NK-92 treated with Interleukin-12 subunit alpha and Interleukin-12 subunit beta, amount 100 ng/mL, for 24 hours (cell line): ENCODE measurements at places on chromosomes 16 and 17.
A peak's percentile ranks its signal among the peaks of the same experiment; 100 is the strongest.

DNA sequence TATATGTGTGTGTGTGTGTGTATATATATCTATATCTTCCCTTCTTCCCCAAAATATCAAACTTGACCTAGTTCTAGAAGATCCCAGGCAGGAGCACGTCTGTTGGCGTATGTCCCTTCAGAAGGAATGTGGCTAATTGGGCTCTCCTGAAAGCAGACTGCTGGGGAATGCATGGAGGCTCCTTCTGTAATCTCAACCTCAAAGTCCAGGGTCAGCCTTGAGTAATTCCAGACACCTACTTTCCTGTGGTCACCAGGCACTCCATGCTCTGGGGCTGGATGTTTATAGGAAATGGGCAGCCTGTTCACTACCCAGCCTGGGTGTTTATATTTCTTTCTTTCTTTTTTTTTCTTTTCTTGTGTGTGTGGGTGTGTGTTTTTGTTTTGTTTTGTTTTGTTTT lies 13.4 kb downstream of the BCO1 start:
- DNase-seq, result no peak

- DNase-seq, result no peak
Observed at GRCh38 chr17:39151150-39151942, at the start of gene PLXDC1. PLXDC1 (minus strand) TSS chr17:39151637; CDS start chr17:39151437, 200 bp downstream.

- no peak for DNase-seq
Observed at GRCh38 chr16:70736465-70737376, 50.9 kb upstream of the MTSS2 start.

DNA sequence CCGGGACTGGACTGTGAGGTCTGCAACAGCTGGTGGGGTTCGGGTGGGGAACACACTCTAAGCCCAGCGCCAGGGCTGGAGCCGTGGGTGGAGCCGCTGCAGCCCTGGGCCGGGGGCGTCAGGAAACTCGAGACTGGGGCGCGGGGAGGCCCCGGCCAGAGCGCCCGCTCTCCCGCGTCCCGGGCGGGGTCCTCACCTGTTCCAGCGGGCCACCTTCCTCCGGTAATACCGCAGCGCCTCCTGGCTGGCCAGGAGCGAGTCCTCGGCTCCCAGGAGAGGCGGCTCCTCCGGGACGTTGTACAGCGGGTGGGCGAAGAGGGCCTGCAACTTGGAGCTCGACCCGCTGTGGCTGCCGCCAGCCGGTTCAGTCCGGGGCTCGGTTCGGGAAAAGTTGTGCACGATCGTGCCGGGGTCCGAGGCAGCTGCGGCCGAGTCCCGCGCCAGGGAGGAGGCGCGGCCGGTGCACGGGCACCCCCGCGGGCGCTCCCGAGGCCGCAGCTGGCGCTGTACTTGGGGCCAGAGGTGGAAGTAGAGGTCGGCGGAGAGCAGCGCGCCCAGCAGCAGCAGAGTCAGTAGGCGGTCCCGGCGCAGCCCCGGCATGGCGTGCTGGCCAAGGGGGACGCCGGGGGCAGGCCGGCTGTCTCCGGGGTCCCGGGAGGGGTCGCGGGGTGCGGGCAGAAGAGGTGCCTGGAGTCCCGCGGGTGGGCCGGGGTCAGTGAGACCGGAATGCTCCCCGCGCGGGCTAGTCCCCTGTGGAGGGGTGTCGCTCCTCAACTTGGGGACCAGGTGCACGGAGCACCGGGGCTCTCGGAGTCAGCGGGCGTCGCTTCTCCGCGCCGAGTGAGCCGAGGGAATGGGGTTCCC lies 868 bp downstream of the FAM20A start:
- DNase-seq, result no peak

- no peak for DNase-seq
Observed at GRCh38 chr16:31664683-31665482, 137.2 kb downstream of the AHSP start.

GRCh38 chr17:80107231-80108021 lies 6.0 kb downstream of the GAA start:
- DNase-seq, result no peak

GRCh38 chr17:34375426-34375997 lies 12.5 kb upstream of the CCL1 start:
- DNase-seq, result no peak

DNA sequence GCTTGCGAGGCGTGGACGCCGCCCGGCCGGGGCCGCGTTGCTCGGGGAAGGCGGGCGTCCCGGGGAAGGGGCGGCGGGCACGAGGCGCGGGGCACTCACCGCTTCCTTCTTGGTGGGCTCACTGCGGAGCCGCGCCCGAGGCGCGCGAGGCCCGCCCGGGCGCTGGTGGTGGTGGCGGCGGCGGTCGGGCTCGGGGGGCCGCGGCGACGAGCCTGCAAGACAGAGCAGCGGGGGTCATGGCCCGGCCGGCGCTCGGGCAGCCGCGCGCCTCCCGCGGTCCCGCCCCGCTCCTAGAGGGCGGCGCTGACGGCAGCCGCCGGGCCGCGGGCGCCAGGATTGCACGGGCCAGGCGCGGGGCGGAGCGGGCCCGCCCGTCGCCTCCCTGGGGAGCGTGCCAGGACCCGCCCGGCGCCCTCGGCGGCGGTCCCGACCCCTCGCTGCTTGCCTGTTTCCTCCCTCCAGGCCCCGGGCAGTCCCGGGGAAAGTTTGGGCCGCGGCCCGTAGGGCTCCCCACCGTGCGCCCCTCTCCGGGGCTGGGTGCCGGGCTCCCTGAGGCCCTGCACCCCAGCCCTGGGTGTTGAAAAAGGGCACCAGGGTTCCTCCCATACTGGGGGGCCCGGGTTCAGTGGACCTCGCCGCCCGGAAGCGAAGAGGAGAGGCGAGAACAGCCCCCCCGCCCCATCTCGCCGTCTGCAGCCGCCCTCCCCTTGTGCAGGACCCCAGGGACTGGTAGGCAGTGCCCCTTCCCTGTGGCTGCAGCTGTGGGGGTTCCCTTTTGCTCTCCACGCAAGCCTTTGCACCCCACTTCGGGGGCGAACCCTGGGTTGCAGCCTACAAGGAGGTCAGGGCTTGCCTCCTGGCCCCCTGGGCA lies at the start of gene C16orf74:
Gene C16orf74, minus strand, starts transcription at position 270 of the 871 bp plus-strand sequence. CDS start 15,879 bp downstream, outside the sequence.
- no peak for DNase-seq

DNA sequence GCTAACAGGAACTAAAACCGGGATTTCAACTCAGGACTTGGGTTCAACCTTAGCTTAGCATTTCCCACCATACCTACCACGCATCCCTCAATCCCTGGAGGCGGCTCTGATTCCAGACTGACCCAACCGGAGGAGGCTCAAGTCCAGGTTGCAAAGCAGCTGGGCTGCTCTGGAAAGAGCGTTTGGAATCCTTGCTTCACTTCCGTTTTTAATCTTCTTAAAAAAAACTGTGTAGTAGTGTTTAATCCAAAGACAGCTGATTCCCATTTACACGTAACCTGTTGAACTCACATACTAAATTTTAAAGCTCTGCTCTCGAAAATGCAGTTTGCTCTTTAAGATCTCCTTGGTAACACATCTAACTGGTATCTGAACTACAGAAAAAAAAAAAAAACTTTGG lies 50.0 kb downstream of the NXN start:
- DNase-seq, result no peak

DNA sequence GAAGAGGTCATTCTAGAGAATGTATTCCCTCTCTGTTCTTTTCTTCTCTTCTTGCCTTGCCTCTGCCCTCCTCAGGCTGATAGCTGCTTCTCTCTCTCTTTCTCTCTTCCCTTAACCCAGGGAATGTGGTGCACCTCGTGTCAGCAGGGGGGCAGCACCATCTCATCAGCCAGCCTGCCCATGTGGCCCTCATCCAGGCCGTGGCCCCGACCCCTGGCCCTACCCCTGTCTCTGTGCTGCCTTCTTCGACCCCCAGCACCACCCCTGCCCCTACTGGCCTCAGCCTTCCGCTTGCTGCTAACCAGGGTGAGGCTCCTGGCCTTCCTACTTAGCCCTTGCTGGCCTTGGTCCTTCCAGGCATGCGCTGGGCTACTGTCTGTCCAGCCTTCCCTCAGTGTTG lies 23.5 kb downstream of the SRCAP start:
- DNase-seq, result no peak

DNA sequence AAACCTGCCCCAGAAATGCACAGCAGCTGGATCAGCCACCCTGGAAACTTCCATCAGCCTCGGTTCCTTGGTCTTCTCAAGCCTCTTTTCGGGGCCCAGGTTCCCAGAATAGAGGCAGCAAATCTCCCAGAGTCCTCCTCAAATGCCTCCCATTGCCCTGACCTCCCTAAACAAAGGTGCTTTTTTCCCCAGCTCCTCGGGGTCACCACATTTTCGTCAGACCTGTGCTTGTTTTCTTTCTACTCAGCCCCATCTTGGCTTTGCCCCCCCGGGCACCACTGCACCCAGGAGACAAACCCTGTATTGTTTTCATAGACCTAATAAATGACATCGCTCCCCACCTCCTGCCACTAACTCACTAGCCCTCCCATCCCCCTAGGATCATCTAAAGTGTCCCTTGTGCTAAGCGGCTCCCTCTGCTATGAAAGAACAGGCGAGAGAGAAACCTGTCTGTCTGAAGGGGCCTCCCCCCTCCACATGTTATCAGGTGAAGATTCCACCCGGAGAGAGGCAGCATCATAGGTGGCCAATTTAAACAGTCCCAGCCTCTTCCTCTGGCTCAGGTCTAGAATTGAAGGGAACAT lies 451.1 kb downstream of the SOX9 start:
- no peak for DNase-seq

GRCh38 chr16:58366247-58367031 lies 25.8 kb upstream of the GINS3 start:
- DNase-seq, result peak; percentile 1

DNA sequence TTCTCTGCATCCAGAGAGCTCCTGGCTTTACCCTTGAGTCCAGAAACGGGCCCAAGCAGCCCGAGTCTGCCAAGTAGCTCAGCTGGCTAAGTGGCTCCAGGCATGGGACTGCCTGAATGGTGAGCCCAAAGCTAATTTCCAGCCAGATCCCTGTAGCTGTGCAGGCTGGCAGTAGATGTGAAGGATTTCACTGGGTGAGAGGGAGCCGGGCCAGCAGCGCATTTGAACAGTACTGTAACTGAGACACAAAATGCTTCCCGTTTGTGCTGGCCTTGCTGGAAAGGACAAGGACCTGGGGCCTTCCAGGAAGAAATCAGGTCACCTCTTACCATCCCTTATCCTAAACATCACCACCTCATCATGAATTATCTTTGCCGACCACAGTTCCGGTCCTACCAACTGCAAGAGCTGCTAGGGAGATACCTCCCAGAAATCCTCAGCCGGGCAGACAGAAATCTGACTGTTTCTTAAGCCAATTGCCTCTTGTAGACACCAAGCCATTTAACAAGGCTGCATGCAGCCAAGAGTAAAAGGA lies 3.7 kb downstream of the TIMP2 start:
- no peak for DNase-seq

GRCh38 chr17:47719411-47720152 lies 13.5 kb upstream of the TBX21 start:
- peak; percentile 76 for DNase-seq

DNA sequence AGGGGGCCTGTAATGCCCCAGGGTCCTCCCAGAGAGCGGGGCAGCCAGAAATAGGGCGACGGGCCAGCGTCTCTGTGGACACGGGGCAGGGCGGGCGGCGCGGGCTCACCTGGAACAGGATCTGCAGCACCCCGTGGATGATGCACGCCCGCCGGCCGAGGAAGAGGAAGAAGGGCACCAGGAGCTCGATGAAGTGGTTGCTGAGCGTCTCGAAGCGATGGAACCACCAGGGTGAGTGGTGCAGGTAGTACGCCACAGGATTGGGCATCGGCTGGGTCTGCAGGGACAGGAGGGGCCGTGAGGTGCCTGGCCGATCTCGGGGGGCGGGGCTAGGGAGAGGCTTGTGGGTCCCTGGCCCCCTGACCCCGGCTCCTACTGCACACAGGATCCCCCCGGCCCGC lies 78.9 kb upstream of the GNG13 start:
- DNase-seq, result no peak

- no peak for DNase-seq
Observed at GRCh38 chr16:87216148-87216840, 100.9 kb downstream of the C16orf95 start.
